ENCODE measurements at places on chromosomes 3 and 15.

- DNase-seq, result no peak
These were observed 56.6 kb upstream of the KLF13 start for GRCh38 chr15:31269816-31270575.

DNA sequence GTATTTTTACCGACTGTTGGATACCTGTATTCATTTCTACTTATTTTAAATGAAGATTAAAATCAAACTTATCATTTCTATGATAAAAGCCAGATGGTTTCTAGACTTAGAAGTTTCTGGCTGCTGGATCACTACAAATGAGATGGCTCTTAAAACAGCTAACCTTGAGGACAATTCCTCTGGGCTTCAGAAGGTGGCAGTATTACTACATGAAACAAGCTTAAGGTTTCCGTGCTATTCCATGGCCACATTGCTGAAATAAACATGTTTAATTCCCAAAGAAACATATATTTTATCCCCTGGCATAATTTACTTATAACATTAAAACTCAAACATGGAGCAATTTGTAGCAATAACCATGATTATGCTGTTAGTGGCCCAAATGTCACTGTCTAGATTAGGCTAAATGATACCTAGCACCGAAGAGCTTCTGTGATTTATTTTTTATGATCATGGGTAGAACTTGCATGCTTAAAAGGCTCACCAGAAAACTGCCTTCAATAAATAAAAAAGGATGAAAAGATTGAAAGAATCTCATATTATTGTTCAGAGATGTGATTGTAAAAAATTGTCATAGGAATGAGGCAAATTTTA is 204.0 kb upstream of the NANOGP8 start:
- no peak for DNase-seq

DNA sequence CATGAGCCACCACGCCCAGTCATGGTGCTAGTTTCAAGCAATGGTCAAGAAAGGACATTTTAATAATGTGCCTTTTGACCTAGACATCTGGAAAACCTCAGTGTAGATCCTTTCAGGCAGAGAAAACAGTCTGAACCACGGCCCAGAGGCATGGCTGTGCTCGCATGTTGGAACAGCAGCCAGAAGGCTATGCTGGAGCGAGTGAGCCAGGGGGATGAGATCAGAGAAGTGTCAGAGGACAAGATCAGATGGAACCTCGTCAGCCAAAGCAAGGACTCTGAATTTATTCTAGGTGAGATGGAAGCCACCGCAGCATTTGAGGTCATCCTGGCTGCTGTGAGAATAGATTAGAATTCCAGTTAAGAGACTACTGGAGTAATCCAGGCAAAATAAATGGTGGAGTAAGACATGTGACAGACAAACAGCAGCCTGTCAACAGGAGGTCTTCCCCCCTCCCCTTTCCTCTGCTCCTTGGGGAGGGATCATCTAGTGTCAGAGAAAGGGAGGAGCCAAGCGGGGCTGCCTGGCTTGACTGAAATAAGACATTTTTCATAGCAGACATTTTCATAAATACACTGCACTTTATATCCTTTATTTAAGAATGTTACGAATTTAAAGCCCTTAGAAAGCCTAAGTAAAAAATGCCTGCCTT is 40.4 kb upstream of the ACKR4 start:
- DNase-seq, result no peak

- no peak for DNase-seq
These were observed 160.1 kb downstream of the NEK10 start for GRCh38 chr3:27208961-27209616.

DNA sequence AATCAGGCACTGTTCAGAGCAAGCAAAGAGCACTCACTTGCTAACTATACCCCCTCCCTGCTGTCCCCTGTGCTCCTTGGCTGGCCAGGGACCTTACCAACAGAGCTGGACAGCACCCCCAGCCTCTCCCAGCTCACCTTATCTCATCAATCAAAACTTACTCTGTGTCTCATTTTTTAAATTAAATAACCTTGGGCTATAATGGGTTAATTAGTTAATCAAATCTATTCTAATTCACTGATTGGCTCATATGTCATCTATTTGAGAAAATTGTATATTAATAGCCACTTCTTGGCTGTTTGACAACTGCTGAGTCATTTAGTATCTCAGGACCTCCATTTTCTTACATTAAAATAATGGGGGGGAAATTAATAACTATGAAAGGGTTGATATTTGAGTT is 22.9 kb downstream of the IL5RA start:
- no peak for DNase-seq

GRCh38 chr3:172261054-172261453 is 187.2 kb downstream of the GHSR start:
- no peak for DNase-seq

- no peak for DNase-seq
These were observed 188.3 kb downstream of the LSAMP start for GRCh38 chr3:116256843-116257485.

DNA sequence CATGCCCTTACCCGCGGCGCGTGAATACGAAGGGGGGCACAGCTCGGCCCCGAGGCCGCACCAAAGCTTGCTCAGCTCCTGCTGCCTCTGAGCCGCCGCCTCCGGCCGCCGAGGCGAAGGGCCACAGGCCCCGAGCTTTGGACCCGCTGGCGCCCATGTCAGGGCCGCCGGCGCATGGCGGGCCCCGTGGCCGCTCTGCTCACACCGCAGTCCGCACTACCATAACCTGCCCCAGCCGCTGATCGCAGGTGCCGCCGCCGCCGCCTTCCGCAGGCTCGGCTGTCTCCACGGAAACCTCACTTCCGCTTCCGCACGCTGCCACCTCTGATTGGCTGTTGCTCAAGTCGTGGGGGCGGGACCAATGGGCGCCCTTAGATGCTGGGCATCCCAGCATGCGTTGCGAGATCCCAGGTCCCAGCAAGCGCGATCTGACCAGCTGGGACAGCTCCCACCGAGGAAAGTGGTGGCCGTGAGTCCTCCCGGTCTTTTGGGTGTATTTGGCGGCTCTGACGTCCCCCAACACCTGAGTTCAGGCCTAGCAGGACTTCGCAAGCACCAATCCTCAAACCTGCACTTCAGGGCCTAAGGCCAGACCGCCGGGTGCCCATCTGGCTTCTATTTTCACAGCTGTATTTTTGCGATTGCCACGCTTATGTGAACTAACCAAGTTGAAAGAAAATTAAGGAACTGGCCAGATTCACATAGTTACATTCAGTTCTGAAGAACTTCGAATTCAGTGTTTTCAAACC is at the start of gene TUSC2:
TUSC2 (minus strand) TSS at position 281 of the 749 bp plus-strand sequence; CDS start at position 157, 124 bp downstream.
- peak; percentile 97 for DNase-seq

DNA sequence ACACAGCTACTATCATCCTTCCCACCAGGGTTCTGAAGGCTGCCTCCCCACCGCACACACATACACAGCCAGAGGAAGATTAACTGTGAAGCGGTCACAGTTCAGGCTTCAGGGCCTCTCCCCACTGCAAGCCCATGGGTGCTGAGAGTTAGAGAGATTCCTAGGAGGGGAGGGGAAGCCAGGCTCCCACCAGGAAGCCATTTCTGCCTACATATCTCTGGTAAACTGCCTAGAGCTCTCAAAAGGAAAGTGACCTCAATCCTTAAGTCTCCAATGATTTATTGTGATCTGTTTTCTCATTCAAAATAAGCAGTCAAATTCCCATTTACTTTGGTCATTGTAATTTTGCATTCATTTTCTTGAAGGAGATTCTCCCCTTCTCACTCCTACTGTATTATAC is 141.0 kb upstream of the BNIP2 start:
- no peak for DNase-seq

DNA sequence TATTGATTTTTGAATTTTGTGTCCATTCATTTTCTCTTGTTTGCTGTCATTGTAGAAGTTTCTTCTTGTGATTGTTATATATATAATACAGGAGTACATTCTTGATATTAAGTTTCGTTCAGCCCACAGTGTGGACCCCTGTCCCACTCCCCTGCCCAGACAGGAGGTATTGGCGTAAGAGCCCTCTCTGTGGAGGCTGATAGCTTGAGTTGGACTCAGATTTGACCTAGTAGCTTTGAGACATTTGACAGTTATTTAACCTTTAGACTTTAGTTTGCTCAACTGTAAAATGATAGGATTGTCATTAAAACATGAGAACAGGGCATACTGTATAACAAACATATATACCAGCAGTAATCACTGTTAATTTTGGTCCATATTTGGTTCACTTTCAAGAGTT is 27.1 kb downstream of the GPR171 start:
- DNase-seq, result no peak

DNA sequence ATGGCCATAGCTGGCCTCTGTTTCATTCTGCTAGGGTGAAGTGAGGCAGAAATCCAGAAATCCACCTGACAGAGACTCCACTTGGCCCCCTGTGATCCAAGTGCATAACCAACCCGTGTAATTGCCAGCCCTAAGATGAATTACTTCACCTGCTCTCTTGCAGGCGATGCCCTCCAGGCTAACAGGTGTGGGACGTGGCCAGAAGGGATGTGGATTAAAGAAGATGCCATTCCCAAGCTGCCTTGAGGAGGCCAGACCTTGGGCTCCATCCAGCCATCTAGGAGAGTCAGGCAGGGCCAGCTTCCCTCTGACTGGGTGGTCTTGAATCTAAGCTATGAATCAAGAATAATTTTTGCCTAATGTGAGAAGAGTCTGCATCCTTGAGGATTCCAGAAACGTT is 154.5 kb upstream of the BNIP2 start:
- no peak for DNase-seq

DNA sequence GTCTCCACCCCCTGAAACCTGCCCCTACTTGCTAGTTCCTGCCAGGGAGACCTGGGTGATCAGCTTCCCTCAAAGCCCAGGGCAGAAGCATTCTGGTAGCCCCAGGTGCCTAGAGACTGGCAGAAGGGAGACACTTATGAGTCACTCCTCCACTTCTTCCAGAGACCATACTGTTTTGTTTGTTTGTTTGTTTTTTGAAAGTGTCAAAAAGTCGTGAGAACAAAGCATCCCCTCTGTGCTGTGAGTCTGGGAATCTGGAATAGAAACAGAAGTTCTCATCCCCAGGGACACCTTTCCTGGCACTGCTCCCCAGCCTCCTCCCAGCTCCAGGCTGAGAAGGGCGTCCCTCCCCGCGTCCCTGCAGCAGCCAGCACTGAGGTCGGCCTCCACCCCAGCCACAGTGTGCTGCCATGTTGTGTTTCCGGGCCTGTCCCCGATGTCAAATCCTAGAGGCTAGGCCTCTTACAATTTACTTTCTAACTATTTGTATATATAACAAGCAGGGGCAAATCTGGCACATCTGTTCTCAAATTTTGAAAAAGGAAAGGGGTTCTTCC is 573.0 kb downstream of the RBMS3 start:
- DNase-seq, result no peak

DNA sequence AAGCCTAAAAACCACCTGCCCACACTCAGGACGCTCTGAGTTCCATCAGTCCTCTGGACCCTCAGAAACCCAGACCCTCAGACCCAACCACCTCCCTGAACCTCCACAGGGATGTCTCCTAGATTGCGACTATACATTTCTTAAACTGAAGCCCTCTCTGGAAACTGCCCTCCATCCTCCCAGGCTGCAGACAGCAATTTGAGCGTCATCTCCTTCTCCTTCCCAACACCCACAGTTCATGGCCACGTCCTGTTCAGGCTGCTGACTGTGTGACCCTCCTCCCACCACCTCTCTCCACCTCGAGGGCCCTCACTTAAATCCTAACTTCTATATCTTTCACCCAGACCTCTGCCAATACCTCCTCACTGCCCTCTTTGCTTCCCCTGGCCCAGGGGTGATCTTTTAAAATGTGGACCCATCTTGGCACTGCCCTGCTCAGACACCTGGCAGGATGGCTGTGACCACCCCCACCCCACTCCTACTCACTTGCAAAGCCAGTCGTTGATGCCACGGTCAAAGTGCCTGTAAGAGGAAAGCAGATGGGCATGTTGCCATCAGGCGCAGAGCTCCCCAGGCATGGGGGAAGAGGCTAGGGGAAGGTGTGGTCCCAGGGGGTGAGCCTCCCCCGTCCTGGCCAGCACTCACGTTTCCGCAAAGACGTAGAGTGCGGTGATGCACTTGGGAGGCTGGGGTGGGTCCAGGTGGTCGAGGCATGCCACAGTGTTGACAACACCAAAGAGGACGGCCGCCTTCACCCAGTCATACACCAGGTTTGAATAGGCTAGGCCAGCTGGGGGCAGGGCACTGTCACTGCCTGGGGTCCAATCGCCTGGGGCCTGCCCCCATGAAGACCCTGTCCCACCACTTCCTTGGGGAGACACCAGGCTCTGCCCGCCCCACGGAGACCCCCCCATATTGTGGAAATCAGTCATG is 6.0 kb downstream of the HHATL start:
- peak; percentile 9 for DNase-seq

GRCh38 chr3:122063908-122064307 is 8.7 kb downstream of the CD86 start:
- DNase-seq, result no peak

DNA sequence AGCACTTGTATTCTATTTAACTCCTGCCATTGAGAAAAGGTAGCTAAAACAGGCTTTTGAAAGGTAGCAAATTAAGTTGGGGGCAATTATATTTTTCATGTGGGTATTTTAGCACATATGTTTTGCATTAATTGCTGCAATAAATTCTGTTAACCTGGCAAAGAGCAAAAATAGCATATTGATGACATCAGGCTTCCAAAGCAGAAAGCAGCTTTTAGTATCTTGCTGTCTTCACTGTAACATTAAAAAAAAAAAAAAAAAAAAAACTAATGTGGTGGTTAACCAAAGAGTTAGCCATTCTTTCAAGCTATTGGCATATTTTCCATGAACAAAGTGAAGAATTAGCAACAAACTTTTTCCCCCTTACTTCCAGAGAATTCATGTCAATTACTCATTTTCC is 9.1 kb downstream of the EPHA3 start:
- DNase-seq, result no peak

DNA sequence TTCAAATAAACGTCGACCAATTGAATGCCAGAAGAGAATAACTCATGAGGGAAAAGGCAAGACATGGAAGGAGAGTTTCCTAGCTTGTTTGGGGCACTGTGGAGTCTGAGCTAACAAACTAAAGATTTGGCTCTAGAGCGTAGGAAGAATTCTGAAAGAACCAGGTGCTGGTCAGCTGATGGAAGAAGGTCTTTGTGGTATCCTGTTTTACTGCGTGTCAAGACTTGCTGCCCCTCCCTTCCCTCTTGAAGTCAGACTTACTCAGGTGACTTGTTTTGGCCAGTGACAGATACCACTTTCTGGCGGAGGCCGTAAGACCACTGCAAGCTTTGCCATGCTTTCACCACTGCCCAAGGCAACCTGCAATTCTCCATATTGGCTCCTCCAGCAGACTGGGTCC is 673 bp upstream of the HCLS1 start:
- DNase-seq, result no peak
